Omental fat pad (tissue), 4 donors: ENCODE measurements at places on chromosomes 5 and 9. TPM values are rescaled to one million over a fixed set of nuclear protein-coding genes. Genes with fewer than 3 reads are reported as not detected.
A peak's percentile ranks its signal among the peaks of the same experiment; 100 is the strongest.

Gene HTR4
- not detected for total RNA-seq

Gene ADGRD2
- not detected for total RNA-seq

Gene ARHGAP26
- total RNA-seq, result 84.5 TPM

Gene GABRA6
- not detected for total RNA-seq

Gene ARSI
- total RNA-seq, result 0.69 TPM

Gene B4GALT7
- 46.4 TPM for total RNA-seq

Gene LAMC3
- total RNA-seq, result 0.50 TPM

Gene PCDHB11
- 2.4 TPM for total RNA-seq

Gene OR2V2
- not detected for total RNA-seq

Gene LHX3
- total RNA-seq, result not detected

Gene PDE4D
- 44.0 TPM for total RNA-seq

Gene PFN3
- not detected for total RNA-seq

DNA sequence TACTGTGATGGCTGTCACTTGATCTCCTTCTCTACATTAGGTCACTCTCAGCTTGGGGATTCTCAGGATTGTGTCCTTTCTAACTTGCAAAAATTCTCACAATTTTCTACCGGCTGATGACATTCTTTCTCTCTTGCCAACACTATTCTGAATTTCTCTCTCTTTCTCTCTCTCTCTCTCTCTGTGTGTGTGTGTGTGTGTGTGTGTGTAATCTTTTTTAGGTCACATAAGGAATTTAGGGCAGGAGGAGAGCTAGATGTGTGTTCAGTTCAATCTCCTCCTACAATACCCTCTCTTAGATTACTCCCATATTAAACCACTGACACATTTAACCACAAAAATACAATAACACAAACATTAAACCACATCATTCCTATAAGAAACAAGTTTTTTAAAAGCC, 242.3 kb upstream of the NREP start:
- no peak for DNase-seq

- no peak for DNase-seq
Measured at GRCh38 chr9:137088121-137088520, 1.3 kb downstream of the MAN1B1 start.

- DNase-seq, result no peak
Measured at GRCh38 chr5:1051366-1051720, 42.7 kb downstream of the NKD2 start.

GRCh38 chr5:67297802-67298532, 101.4 kb upstream of the CD180 start:
- DNase-seq, result no peak

DNA sequence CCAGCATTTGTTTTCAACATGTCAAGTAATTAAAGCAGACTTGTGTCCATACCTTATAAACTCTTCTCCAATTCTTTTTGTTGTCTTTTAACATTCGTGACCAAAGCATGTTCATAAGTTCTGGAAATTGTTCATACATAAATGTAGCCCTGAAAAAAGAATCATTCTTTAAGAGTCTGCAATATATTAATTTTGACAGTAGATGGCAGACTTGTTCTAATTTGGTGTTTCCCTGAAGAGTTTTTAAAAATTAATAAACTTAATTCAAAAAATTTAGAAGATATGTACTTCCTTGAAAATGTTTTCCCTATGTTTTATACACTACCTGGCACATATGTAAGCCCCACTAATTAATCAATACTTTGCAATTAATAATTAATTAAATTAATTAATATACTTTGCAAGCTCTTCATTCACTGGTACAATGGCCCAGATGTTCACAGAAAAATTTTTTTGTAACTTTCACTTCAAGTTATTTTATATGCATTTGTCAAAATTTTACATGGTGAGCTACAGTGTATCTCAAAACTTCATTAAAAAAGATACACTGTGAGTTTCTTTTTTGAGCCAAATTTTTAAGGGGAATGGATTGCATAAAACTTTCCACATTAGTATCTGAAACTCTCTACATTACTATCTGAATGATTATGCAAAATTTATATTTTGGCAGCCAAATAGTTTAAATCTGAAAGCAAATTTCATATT, 42.1 kb downstream of the CLINT1 start:
- no peak for DNase-seq

DNA sequence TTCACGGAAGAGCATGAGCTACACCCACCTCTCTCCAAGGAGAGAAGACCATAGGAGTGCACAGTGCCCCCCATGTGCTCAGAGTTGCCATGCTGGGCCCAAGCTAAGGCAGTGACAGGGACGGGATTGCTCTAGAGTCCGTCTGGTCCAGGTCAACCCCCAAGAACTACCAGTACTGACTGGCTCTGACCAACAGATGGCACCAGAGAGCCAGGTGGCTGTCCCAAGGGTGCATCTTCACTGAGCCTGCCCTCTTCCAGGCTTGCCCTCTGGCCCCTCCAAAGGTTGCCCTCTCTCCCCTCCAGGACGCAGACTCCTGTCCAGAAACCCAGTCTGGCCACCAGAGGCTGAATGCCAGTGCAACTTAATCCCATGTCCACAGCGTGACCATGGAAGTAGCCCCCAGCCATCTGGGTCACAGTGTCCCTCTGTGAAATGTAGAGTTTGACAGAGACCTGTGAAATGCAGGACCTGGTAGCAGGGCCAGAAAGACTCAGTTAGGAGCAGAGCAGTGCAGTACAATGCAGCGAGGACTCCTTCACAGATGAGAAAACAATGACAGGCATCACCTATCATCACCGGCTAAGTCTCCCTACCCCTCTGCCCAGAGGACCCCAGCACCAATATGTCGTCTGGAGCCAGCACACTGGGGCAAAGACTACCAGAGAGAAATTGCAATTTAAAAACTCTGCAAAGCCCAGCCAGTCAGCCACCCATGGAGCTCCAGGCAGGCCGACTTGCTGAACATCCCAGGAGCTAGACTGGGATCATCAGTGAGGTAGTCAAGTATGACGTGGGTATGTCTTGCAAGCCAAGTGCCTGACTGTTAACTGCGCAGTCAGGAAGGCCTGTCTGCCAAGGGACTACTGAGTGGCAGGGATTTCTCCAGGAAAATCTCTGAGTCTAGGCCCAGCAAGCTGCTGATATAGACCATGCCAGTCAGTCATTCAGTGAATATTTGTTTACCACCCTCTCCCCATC, 7.7 kb upstream of the SKP1 start:
- peak; percentile 68 for DNase-seq

GRCh38 chr9:15498246-15498995, 12.3 kb downstream of the PSIP1 start:
- DNase-seq, result no peak

DNA sequence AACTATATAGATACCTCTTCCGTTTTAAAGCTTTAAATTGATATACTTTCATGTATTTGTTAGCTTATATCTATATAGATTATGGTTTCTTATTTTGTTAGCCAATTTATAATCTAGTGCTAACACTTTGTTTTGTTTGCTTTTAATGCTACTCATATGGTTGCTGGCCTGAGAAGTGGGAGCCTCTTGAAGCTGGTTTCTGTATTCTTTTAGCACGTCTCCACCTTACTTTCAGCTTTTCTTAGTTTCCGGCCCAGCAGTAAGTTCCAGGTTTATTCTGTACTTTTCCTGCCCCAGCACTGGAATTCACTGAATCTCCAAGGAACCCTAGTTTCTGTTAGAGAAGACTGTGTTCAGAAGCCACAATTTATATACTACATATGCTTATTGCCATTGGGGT, 458.9 kb downstream of the PRR16 start:
- DNase-seq, result no peak
